H54 (cell line): ENCODE measurements at places on chromosomes 1 and 21.

DNA sequence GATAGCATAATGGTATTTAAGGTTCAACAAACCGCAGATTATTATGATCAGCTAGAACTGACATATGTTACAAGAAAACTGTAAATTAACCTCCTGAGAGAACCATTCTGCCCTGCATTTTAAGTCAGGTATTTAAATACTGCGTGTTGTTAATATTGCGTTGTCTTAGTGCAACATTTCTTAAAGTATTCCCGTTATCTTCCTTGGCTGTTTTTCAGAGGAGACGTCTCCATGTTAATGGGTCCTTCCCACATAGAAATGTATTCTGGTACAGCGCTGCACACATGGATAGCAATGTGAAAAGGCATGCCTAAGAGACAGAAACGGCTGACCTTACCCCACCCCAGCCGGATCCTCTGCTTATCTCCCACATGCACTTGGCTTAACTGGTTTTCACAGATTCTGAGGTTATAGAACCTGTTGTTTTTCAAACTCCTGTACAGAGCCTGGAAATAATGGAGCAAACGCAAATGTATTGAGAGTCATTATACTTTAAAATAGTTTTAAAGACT, 22.8 kb upstream of the DEGS1 start:
- DNase-seq = no peak

DNA sequence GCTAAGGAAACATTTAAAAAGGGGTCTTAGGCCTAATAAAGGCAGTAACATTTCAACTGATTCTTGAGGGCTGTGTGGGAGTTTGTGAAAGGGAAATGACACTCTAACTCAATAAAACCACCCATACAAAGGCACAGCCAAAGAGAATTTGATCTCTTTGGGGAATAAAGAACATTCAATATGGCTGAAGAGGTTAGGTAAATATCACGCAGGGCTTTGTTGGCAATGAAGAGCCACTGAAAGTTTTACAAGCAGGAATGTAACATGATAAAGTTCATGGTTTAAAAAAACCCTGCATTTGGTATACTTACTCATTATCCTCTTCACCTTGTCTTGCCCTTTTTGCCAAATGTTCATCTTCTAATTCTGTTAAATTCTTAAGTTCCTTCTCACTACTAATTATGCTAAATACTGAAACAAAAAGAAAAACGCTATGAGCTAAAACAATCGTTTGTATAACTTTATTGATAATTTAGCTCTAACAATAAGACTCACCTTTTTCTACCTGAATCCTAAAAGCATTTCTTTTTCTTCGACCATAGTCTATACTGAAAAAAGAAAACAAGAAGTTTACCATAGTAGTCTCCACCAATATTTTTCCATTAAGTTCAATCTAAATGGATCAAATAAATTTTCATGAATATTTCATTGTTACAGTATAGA, 12.5 kb downstream of the NVL start:
- no peak for DNase-seq

DNA sequence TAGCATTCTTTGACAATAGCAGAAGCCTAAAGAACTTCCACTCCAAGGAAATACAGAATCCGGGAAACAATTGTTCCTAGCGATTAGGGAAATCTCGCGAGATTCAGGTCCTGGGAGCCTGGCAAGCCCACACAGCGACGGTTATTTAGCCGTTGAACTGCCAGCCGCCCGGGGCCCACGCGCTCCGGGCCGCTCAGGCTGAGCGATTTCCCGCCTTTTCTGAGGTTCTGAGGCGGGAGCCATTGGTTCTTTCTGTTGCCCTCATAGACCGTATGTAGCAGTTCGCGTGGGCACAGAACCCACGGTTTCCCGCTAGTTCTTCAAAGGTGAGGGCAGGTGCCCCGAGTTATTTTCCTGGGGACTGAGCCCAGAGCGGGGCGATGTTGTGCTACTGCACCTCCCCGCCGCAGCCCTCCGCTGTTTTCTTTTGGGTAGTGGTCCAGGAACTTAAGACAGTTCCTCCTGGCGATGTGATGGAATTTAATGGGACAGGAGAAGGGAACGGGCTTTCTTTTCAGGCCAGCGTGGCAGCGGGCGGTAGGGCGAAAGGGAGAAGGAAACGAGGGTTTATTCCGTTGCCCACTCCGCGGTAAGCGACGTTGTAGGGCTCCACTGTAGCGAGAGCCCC, at the start of gene SYCP1:
Gene SYCP1, plus strand, starts transcription at position 171 of the 628 bp plus-strand sequence. CDS start 602 bp downstream, outside the sequence.
- no peak for DNase-seq

DNA sequence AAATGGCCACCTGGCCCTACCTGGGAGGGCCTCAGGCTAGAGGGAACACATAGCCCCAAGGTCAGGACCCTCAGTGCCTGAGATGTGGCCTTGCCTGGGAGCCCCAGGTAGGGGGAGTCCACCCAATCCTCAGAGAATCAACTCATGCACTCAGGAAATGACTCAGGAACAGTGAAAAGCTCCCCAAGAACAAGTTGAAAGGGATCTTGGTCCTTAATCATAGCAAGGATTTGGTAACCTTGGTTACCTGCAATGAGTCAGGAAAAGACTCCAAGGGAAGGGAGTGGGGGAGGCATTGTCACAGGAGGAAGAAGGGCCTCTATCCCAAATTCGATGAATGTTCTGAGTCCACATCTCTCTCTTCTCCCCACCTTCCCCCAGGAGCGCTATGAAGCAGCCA, 17.0 kb downstream of the MAP7D1 start:
- peak; percentile 98 for DNase-seq

- DNase-seq = peak; percentile 61
Measured at GRCh38 chr1:211476200-211476849, 15.6 kb downstream of the RD3 start.

DNA sequence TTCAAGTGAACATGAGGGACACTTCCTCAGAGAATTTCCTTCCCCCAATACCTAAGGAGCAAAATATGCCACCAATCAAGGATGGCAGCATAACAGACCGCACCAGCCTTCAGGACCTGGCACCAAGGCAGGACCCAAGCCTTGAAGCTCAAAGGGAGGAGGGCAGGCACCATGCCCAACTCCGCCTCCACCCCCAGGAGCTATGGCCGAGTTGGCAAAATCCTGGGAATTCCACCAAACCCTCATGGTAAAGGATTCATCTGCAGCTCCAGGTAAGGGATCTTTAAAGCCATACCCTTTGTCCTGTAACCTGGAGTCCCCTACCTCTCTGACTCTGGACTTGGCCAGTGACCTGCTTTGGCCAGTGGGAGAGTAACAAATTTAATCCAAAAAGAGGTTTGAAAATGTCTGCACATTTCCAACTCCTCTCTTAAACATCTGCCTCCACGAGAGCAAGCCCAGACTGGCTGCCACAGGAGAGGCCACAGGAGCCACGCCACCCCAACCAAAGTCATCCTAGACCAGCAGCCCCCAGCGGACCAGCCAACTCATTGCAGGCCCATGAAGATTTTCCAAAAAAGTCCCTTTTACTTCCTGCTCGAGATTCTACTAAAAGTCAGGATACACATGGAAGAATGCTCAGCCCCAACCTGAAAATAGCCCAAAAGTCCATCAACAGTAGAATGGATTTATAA, 41.9 kb downstream of the NPHP4 start:
- no peak for DNase-seq

- no peak for DNase-seq
Measured at GRCh38 chr1:69103213-69103612, 464.5 kb upstream of the LRRC7 start.

DNA sequence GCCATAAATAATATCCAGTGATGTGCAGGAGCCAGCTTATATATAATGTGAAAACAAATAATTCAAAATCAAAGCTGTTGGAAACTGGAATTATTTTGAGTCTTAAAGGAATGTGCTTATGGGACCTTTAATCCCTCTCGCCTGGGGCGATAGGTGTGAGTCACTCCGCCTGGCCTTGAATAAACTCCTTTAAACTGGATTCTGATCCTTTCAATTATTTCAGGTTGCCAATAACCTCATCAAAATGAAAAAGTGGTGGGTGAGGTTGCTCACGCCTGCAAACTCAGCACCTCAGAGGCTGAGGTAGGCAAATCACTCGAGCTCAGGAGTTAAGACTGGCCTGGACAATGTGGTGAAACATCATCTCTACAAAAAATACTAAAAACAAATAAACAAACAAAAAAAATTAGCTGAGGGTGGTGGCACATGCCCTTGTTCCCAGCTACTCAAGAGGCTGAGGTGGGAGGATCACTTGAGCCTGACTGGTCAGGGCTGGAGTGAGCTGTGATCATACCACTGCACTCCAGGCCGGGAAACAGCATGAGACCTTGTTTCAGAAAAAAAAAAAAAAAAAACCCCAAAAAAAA, 11.4 kb upstream of the SLC2A5 start:
- DNase-seq = peak; percentile 15
